ENCODE measurements at places on chromosomes 6 and 20. TPM values are rescaled to one million over a fixed set of nuclear protein-coding genes. Genes with fewer than 3 reads are reported as not detected.

LY6G6F gene
- not detected for total RNA-seq

MDFI gene
- not detected for total RNA-seq

DNA sequence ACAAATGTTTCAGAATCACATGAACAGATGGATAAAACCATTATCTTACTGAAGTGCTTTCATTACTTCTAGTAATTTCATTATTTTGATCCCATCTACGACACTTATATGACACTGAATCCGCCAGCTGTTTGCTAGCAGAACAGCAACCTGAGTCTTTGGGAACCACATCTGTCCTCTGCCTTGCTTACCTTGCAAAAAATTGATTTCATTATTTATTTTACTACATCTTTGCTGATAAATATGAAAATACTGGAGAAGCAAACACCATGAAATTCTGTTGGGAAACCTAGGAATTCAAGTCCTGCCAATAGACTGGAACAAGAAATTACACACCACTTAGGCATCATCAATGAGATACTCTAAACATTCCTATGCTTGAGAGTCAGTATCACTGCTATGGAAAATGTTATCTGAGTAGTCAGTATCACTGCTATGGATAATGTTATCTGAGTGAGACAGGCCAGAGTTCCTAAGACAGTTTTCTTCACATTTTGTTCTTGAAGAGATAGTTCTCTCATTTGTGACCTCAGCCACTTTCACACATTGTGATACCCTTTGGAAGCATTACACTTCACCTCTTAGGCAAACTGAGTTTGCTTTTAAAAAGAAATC lies 91.9 kb downstream of the PDE10A start:
- no peaks in the 10 kb centered on the region for H3K27me3 ChIP-seq
- H3K36me3 ChIP-seq: no peaks in the 10 kb centered on the region
- no peak overlapping the region for H3K4me3 ChIP-seq
- H3K4me1 ChIP-seq: peaks cover 3% of the 10 kb centered on the region

DNA sequence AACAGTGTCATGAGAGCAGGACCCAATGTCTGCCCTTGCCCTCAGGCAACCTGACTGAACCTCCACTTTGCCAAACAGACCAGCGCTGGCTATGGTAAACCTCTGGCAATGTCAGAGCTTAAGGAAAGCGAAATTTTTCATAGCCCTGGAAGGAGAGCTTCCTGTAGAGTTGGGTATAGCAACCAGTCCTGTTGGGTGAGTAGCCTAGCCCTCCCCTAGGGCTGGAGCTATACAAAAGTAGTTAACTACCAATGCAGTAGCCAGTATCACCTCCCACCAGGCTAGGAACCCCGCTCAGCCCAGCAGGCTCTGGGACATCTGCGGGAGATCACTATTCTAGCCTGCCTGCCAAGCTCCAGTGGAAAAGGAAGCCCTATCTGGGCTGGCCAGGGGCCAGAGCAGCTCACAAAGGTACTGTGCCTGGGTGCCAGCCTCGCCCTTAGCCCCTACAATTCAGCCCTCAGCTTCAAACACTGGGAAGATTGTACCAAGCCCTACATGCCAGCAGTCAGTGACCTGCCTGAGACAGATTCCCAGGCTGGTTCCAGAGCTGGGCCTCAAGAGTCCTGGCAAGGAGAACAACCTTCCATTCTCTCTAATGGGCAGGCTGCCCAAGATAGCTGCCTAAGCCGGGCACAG lies 7.9 kb downstream of the WFDC3 start:
- no peak for DNase-seq
- H3K4me3 ChIP-seq: no peak overlapping the region
- H3K27me3 ChIP-seq: peaks cover 1% of the 10 kb centered on the region
- no peak overlapping the region for H3K27ac ChIP-seq
- H3K4me1 ChIP-seq: peaks cover 15% of the 10 kb centered on the region

DNA sequence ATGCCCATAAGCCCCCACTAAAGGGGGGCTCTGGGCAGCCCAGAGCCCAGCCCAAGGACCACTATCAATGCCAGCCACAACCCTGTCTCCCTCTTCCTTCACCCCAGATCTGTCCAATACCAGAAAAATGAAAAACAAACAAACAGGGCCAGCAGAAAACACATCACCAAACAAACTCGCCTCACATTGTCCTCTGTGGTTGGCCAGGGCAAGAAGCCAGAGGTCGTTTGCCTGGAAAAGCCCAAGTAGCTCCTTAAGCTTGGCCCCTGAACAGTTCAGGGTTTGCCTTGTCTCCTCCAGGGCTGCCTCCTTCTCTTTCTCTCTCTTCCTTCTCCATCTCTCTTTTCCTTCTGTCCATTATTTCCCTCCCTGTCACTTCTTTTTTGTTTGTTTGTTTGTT lies 10.1 kb upstream of the SCUBE3 start:
- H3K27me3 ChIP-seq: peaks cover 52% of the 10 kb centered on the region
- no peak overlapping the region for H3K27ac ChIP-seq
- no peaks in the 10 kb centered on the region for H3K36me3 ChIP-seq

Data from activated T-helper 2 cell treated with anti-CD3 and anti-CD28 coated beads, Interferon-gamma antibody, Interleukin-2, Interleukin-4, amounts not matched to agents 10 μg/mL and 5 μg/mL and 100 μg/mL, durations not matched to agents 14 hours and 24 hours and 36 hours (primary cell).